ENCODE measurements at places on chromosomes 7 and 10. TPM values are rescaled to one million over a fixed set of nuclear protein-coding genes. Genes with fewer than 3 reads are reported as not detected.

GALNT11 gene
- 25.3 TPM for total RNA-seq

ZNF727 gene
- total RNA-seq: 5.6 TPM

JCAD gene
- 82.4 TPM for total RNA-seq

NKX2-3 gene
- total RNA-seq: 0.60 TPM

PDK4 gene
- total RNA-seq: 294 TPM

RNF32 gene
- 0.72 TPM for total RNA-seq

CYP2C18 gene
- not detected for total RNA-seq

TMEM270 gene
- total RNA-seq: not detected

NEURL1 gene
- total RNA-seq: 0.16 TPM

SCD gene
- 47.3 TPM for total RNA-seq

TFAM gene
- total RNA-seq: 25.5 TPM

PDE1C gene
- 6.6 TPM for total RNA-seq

GIMAP6 gene
- total RNA-seq: 49.2 TPM

PDE6C gene
- total RNA-seq: not detected

COL28A1 gene
- 1.6 TPM for total RNA-seq

PTF1A gene
- not detected for total RNA-seq
